ENCODE measurements at places on chromosomes 4 and X. TPM values are rescaled to one million over a fixed set of nuclear protein-coding genes. Genes with fewer than 3 reads are reported as not detected.

GRCh38 chr4:177376024-177376423 lies 66.2 kb downstream of the AGA start:
- no peak for DNase-seq

Gene CT45A3
- total RNA-seq, result not detected

DNA sequence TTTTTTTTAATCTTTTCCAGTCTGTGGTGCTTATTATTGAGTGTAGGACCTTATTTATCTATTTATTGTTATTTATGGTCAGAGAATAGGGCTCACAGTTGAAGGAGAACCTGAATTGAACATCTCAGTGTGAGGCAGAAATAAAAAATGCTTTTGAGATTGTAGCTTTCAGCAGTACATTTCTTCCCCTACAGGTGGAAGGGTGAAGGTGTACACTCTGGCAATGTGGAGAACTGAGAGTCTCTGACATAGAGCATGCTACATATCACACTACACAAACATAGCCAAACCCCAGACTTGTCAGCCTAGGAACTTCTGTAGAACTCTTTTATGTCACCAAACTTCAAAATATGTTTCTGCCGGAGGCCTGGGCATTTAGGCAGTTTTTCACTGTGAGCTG lies 140.2 kb downstream of the STIM2 start:
- no peak for DNase-seq

DNA sequence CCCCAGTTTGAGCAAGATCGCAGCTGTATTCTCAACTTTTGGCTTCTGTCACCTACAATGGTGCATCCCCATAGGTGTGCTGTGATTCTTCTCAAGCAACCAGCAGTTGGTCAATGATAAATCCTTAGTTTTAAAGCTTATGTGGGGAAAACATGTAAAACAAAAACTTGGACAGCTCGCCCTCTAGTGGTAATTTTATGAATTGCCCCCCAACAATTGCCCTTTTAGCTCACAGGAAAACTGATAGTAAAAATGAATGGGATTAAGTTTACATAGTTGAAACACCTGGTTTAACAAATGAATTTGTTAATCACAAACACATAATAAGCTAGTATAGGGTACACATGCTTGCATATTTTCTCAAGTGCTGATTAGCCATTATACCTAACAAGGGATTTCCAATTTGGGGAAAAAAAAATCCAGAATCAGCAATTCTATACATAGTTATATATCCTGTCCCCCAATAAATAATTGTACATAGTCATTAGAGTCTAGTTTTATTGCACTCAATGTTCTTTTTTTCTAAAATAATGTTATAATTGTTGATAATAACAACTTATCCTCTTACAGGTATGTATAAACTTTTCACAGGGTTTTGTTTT lies 30.1 kb downstream of the TEX13A start:
- DNase-seq, result no peak

DNA sequence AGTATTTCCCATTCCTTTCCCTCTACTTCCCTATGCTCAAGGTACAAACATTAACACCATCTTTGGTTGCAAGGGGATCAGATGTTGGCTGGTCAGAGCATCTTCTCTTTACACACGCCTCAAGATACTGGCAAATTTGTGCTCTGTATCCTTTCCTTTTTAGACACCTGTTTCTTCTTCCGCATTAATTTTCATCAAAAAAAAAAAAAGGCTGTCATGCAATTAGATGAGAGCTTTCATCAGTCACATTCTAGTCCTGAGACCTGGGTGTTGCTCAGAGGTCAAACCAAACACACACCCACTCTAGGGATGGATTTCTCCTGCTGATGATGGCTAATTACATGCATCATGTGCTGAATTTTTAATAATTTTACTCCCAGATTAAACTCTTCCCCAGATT lies 2.0 kb downstream of the RELL1 start:
- DNase-seq, result no peak

GRCh38 chrX:40012868-40013265 lies 84.9 kb downstream of the BCOR start:
- peak; percentile 69 for DNase-seq

DNA sequence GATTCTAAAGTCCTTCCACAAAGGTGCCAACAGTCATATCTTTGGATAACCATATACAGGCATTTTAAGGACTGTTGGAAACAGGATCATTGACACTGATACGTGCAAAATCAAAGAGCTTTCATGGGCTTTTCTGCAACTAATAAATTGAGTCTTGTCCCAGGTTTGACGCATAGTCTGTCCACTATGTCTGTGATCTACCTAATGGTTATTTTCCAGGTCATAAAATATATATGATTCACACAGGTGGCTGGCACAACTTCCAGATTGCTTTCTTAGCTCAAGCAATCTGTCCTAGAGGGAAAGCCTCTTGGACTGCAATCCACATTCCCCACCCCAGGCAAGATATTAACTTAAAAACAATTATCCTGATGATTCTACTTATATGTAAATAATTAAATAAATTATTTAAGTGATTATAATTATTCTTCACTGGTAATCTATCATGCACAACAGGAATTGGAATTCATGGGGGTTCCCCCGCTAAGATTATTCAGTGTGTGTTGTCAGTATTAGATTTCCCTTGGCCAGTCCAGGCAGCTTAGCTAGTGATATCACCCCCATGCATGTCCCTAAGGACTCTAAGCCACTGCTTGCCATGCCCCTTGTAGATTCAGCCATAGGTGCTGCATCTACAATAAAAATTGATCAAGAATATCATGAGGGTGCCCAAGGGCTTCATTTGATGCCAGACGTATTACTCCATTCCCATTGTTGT lies 97.8 kb downstream of the TLL1 start:
- no peak for DNase-seq

GRCh38 chr4:8860096-8860891 lies 11.3 kb downstream of the HMX1 start:
- no peak for DNase-seq

DNA sequence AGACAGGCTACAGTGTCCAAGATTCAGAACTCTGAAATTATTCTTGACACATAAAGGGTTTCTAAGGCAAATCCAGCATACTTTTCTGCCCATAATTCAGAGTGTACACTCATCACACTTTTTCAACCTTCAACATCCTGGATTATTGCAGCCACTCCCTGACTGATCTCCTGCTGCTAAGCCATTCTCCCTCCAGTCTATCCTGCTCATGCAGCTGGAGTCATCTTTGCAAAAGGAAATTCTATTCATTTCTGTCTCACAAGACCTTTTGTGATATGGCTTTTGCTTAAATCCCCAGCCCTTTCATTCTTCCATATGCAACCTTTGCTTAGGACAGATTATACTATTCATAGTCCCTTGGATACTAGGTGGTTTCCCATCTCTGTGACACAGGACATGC lies 236.1 kb upstream of the LDB2 start:
- DNase-seq, result no peak

Gene NDUFB11
- total RNA-seq, result 64.3 TPM

Gene RPS6KA6
- total RNA-seq, result 7.2 TPM

Gene ITIH6
- total RNA-seq, result not detected

- DNase-seq, result no peak
Measured at GRCh38 chrX:4382273-4382672, 668.8 kb upstream of the PRKX start.

DNA sequence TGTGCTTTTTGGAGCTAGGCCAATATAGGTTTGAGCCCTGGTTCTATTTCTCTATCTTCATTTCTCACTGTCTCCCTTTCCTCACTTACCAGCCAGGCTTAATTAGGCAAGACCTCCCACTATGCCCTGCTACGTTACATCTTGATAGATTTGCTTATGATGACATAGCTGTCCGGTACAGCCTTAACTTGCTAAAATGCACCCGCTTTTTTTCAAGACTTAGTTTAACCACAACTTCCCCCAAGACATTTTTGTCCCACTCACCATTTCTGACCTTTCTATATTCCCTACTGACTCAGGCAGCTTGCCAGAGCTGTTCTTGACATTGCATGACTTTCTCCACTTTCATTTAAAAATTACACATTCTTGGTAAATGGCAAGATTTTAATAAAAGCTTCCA lies 152.6 kb downstream of the MID1 start:
- no peak for DNase-seq

DNA sequence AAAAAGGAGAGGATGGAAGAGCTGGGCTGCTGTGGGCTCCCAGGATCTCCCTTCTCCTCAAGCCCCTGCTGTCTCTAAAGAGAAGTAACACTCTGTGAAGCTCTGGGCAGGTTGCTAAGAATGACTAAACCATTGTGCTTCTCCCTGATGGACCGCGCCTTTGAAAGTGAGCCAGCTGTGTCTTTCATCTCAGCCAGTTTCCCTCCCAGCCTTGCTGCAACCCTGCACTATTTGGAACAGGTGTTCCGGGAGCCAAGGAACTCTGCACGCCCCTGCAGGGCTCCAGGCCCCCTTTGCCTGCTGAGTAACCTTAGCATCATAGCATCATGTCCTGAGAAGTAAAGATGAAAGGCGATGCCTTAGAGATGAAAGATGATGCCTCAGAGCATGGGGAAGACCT lies 39.7 kb downstream of the SMIM20 start:
- no peak for DNase-seq

DNA sequence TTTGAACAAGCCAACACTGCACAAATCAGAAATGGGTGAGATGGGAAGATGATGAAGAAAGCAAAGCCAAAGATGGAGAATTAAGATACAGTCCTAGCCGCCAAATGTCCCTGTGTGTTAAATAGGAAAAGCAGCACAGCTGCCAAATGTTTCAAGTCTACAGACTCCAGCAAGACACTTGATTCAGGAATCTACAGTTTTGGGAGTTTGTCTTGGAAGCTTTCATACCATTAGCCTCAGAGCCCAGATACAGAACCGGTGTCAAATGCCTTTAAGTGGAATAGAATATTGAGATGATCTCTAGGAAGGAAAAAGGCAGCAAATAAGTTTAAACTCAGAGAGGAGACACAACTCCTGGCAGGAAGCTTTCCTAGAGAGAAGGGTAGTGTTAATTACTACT lies 30.3 kb downstream of the OPHN1 start:
- no peak for DNase-seq

Gene FATE1
- not detected for total RNA-seq

GRCh38 chr4:53928825-53929224 lies 135.6 kb downstream of the CHIC2 start:
- no peak for DNase-seq

Gene CTSO
- total RNA-seq, result 29.3 TPM

DNA sequence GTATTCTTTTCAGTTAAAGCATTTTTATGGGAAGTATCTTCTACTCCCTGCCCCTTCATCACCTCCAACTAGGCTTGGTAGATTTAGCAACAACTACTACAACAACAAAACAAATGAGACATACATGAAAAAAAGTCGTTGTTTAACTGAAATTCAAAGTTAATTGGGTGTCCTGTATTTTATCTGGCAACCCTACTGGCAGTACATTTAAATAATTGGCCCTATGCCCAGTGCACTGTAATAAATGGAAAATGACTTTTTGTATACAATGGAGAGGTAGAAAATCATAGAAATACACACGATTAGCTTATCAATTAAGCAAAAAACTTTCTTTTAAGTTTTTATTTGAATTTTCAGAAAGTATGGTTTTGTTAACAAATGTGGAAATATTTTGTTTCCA lies 21.4 kb upstream of the CLGN start:
- DNase-seq, result no peak

DNA sequence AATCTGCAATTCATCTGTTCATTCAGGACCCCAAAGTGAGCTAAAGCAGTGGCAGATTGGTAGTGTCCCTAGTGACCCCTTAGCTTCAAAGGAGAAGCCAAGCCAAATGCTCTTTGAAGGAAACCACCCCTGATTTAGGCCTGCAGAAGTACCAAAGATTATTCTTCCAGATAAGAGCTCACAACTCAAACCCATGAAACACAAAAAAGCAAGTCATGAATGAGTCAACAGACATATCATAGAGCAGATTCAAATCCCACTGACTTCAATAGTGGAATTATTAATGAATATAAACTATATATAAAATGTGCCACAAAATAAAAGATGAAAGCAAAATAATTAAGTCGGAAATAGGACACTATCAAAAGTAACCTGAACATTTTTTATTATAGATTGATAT lies 197.6 kb downstream of the SCFD2 start:
- no peak for DNase-seq

DNA sequence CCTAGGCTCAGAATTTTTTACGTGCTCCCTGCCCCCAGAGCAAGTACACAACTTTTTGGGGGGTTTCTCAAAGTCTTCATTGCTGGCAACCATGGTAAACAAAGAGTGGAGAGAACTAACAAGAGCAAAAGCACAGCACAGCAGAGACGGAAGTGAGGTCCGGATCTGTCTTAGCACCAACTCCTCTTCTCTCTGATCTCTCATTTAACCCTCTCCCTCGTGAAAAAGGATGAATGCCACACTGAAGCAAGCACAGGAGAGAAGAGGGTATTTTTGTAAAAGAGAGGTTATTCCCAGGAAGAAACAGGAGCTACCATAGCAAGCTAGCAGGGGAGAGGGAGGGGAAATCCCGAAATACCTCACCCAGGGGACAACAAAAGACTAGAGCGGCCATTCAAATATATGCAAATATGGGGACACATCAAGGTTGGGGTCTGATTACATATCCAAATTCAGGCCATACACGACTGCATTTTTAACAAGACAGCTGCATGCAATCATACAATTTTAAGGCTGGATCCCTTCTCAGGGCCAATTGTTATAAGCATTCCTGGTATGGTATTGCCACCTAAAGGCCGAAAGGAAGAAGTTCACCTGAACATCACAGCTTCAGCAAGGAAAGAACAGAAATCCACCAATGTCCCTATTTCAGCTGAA lies 46.6 kb downstream of the CD40LG start:
- no peak for DNase-seq

DNA sequence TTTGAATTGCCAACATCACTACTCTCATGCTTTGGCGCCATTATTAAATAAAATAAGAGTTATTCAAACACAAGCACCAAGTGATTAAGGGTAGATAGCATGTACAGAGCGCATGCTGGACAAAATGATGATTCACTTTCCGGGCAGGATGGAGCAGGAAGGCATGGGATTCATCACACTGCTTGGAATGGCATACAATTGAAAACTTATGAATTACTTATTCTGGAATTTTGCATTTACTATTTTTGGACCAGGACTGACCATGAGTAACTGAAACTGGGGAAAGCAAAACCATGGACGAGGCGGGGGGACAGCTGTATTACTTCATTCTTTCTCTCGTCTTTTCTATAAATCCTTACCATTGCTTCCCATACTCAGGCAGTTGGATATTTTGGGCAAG lies 28.5 kb upstream of the FGF5 start:
- DNase-seq, result no peak

- no peak for DNase-seq
Measured at GRCh38 chrX:119647552-119648420, 41.6 kb upstream of the NKRF start.

GRCh38 chr4:6502147-6502546 lies 29.7 kb upstream of the PPP2R2C start:
- no peak for DNase-seq

- no peak for DNase-seq
Measured at GRCh38 chr4:168868044-168868781, 141.8 kb downstream of the CBR4 start.

DNA sequence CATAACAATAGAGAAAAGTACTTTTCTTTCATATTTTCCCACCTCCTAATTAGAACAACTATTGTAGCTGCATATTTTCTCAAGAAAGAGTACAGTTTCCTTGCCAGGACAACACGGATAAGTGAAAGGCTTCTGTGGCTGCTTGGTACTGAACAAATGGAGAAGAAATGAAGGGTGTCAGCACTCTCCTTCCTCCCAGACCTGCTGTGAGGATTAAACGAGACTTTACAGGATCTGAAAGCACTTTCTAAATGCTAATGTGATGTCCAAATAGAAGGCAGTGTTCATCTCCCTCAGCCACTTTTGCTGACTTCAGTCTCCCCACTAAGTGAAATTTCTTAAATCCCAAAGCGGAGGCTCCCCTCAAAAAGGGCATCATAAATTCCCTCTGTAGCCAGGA lies 13.9 kb downstream of the NIPAL1 start:
- DNase-seq, result no peak
